NCI-H226 (cell line): ENCODE measurements at places on chromosomes 4 and X.

DNA sequence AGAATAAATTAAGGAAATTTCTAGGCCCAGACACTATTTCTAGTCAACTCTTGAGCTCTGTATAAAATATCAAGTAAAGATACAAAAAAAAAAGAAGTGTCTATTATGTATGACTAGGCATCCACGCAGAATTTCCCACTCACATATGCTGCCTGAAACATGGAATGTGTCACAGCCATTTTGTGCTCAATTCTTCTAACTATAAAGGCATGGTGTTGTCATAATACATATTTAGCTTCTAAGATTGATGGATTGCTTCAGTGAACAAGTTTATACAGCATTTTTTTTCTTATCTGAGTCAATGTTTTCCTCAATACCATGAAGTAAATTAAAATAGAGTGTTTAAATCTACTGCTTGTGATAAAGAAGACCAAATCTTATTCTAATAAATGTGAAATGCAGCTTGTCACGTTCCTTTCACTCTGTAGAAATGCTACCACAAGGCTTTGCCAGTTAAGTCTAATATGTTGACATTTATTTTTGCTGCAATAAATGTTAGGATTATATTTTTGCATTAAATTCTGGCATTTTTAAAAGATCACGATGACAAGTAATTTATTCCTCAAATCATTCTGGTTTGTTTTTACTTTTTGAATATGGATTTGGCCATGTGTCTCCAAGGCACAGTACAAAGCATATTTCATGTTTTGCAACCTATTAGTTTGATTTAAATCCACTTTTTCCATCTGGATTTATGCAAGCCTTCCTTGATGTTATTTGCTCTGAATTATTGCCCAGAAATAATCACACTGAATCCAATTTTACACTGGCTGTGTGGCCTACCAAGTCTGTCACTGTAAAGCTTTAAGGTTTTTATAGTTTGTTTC is 1829.0 kb upstream of the PCDH7 start:
- DNase-seq, result no peak

- DNase-seq, result no peak
Measured at GRCh38 chr4:7007944-7008343, 35.2 kb upstream of the TADA2B start.

DNA sequence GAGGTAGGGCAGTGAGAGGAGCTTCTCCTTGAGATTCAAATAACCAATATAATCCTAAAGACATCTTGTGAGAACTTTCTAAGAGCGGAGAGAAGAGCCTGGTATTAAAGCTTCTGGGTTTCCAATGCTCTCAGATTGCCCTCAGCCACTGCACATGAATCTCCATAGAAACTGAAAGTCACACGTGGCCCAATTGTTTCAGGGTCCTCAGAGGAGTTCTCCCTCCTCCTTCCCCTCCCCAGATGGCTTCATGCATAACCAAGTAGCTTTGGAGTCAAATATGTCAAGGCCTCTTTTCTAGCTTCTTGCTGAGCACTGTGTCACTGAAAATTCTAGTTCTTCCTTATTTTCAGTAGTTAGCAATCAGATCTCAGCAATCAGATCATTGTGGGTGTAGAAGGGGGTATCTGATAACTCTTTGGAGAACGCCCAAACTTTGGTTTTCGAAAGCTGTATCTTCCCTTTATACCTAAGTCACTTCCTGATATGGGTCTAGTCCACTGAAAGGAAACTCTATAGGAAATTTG is 2.2 kb downstream of the BTK start:
- DNase-seq, result no peak

GRCh38 chr4:38982361-38983095 is 49.7 kb downstream of the TMEM156 start:
- DNase-seq, result no peak

- DNase-seq, result no peak
Measured at GRCh38 chr4:101419336-101420135, 72.2 kb upstream of the PPP3CA start.

- no peak for DNase-seq
Measured at GRCh38 chr4:44761306-44761705, 35.0 kb upstream of the GNPDA2 start.

DNA sequence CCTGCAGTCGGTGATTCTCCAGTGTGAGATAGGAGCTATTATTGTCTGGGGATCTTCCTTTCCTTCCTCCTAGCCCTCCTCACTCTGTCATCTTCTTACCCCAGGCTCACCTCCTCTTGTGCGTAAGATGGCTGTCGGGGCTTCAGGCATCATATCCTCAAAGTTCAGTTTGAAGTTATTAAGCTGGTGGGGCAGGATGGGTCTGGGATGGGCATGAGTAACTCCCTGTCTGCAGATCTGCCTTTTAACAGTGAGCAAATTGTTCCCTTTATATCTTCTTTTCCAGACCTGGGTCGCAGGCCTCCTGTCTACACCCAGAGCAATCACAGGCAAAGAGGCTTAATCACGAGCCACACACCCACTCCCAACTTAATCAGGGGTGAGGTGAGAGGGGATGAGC is 900 bp upstream of the MTMR1 start:
- DNase-seq, result no peak

- DNase-seq, result peak; percentile 10
Measured at GRCh38 chrX:155028877-155029291, 2.2 kb downstream of the FUNDC2 start.

DNA sequence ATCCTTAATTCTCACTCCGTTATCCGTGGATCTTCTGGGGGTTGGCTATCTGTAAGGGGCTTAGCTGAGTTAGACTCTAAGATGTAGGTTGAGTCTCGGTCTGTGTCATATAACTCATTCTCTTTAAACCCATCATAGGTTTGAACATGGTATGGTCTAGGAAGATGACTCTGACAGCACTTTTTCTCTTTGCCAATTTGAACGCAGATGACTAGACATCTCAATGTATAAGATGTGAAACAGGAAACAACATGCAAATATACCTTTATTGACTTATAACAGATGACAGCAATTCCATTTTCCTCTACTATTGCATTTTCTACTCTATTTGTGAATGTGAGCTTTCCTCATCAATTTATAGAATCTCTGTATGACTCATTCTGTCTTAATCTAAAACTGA is 634.8 kb upstream of the MAGEB2 start:
- no peak for DNase-seq

DNA sequence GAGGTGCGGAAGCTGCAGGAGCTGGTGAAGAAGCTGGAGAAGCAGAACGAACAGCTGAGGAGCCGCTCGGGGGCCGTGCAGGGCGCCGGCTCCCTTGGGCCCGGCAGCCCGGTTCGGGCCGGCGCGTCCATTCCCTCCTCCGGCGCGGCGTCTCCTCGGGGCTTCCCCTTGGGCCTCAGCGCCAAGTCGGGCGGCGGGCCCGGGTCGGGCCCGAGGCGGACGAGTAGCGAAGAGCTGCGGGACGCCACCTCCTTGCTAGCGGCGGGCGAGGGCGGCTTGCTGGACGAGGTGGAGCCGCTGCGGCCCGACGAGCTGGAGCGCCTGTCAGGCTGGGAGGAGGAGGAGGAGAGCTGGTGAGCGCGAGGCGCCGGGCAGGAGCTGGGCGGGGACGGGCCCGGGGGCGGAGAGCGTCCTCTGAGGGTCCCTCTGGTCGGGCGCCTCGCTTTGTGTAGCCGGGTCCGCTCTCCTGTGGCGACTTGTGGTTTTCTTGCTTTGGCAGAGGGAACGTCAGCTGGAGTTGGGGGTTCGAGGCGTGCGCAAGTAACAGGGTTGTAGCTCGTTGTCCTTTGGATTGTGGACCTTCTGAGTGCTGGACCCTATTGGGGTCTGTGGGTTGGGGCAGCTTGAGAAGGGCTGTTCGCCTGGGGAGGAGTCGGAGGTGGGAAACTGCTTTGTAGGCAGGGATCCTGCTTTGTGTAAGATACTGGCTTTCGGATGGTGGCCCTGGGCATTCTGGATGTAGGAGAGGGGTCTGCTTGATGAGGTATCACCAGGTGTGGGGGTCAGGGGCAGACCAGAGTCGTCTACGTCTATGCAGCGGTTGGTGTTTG is 662 bp downstream of the SLAIN2 start:
- DNase-seq, result no peak

DNA sequence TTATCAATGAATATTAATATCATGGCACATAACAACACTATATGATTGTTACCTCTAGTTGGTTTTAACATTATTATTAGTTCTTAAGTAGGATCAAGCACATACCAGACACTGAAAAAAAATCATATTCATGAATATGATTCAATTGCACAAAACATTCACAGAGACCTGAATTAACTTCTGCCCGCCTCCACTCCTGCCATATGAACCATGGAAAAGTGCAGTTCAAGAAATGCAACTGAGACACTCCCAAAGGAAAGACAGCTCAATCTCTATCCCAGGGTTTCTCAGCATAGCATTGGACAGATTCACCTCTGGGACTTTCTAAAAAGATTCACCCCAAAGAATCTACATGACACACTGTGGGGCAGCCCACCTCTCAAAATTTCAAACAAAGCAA is 103.5 kb upstream of the KCNIP4 start:
- no peak for DNase-seq

GRCh38 chr4:76067652-76068286 is 6.7 kb upstream of the ART3 start:
- peak; percentile 34 for DNase-seq

DNA sequence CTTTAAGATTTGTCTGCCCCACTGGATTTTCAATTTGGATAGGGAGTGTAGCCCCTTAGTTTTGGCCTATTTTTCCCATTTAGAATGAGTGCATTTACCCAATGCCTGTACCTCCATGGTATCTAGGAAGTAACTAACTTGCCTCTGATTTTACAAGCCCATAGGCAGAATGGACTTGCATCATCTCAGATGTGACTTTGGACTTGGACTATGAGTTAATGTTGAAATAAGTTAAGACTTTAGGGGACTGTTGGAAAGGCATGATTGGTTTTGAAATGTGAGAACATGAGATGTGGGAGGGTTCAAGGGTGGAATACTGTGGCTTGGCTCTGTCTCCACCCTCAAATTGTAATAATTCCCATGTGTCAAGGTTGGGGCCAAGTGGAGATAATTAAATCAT is 2480.2 kb downstream of the PCDH7 start:
- DNase-seq, result no peak

DNA sequence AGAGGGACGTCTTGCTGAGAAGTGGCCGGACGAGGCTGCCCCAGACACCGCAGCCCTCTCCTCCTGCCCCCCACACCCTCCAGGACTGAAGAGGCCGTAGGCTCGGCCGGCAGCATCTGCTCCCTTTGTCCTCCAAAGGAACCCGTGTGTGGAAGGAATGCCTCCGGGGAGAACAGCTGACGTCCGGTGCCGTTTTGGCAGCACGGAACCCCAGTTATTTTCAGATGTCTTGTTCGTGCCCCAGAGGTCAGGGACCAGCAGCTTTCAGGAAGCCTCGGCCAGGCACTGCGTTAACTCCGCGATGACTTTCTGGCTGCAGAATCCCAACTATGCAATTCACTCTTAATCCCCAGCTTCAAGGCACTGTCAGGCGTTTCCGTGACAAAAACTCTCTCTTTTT is 10.9 kb upstream of the PPP2R3B start:
- no peak for DNase-seq

DNA sequence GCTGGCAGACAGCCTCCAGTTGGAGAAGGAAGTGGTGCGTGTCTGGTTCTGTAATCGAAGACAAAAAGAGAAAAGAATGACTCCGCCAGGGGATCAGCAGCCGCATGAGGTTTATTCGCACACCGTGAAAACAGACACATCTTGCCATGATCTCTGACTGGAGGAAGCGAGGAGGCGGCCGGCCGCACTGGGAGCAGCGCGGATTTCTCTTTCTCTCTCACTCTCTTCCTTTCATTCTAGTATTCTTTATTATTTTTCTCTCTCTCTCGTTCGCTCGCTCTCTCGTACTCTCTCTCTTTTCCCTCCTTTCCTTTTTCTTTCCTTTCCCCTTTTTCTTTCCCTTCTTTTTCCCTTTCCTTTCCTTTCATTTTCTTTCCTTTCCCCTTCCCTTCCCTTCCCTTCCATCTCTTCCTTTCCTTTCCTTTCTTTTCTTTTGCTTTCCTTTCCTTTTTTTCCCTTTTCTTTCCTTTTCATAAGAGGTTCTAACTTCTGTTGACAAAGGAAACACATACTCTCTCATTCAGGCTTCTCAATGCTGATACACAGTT is 1.2 kb downstream of the POU3F4 start:
- no peak for DNase-seq

DNA sequence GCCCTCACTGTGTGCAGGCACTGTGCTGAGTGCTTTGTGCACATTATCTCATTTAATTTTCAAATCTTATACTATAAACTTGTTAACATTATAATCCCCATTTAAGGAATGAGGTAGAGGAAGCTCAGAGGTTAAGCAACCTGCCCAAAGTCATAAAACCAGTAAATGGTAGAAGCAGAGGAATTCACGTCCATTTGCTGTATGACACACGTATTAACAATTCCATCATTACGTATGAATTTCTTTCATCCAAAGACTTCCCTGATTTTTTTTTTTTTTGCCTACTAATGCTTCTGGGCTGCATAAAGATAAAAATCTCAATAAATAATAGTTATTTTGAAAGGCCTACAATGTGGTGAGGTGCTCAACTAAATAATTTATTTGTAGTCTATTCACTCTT is 64.5 kb upstream of the H2AZ1 start:
- DNase-seq, result no peak

GRCh38 chr4:61440321-61440720 is 240.2 kb downstream of the ADGRL3 start:
- no peak for DNase-seq

DNA sequence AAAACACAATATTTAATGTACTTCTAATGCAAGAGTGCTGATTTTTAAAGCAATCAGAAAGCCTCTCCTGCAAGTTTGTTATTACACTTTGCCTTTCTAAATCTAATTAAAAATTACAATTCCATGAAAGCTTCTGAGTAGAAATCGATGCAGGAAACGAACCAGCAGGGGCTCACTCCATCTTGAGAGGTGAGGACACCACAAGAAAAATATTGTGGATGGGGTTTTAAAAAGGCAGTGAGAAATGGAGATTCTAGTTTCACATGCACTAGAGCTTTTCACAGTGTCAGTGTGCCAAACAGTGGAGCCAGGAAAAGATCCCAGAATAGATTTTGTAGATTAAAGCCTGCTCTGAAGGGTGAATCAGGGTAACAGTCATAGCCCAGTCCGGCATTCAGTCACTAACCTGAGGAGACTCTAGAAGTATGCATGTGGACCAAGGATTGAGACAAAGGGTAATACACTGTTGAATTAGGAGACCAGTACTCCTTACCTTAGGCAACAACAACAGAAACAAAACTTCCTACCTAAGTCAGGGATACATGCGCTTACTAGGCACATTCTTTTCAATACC is 362.3 kb downstream of the NAF1 start:
- DNase-seq, result no peak

- peak; percentile 90 for DNase-seq
Measured at GRCh38 chr4:74659576-74660411, 134.5 kb downstream of the BTC start.

GRCh38 chr4:2363056-2363721 is 55.3 kb downstream of the ZFYVE28 start:
- DNase-seq, result no peak

DNA sequence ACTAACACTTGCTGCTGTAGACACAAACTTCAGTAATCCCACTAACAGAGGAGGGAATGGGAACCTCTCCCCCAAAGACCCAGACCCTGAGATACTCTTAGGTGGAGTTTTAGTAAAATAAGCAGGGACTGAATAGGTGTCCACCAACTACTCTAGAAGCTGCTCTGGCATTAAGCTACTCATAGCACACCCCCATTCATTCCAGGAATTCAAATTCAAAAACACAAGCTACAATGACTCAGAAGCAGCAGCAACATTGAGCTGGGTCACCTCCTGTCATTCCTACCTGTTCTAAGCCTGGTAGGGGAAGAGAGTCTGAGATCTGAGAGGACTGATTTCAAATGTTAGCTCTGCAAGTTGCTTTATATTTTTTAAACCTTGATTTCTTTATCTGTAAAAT is 135.4 kb upstream of the FRMPD4 start:
- DNase-seq, result no peak
